ENCODE measurements at places on chromosomes 3 and 15. TPM values are rescaled to one million over a fixed set of nuclear protein-coding genes. Genes with fewer than 3 reads are reported as not detected.

The GLDN gene
- total RNA-seq = 1.7 TPM

The CISH gene
- total RNA-seq = 1.3 TPM

The CLDN16 gene
- 0.19 TPM for total RNA-seq

The SLC9C1 gene
- not detected for total RNA-seq

The C3orf22 gene
- total RNA-seq = not detected

GRCh38 chr3:94784274-94784673, 721.4 kb downstream of the NSUN3 start:
- ATAC-seq = no peak

DNA sequence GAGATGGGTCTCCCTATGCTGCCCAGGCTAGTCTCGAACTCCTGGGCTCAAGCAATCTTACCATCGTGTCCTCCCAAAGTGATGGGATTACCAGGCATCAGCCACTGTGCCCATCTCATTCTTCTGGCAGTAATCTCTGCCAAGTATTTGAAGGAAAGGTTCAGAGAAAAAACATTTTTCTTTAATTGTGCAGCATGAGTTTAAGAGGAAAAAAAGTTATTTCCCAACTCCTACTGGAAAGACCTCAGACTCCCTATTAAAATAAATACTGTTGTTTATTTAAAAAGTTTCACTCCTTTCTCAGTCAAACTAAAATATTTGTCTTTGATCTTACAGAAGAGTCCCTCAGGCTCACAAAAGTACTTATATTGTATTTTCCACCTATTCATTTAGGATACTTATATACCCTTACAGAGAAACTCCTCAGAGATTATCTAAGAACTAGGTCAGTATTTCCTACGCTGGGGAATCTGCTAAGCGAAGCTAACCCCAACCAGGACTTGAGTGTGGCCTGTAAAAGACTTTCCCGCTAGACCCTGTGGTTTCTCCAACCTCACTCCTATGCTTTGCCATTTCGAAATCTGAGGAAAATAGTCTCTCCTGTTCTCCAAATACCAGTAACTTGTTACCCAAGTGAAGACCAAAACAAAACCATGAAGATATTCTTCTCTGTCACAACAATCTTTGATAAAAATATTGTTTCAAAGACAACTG, 28.7 kb downstream of the WWTR1 start:
- no peak for ATAC-seq

DNA sequence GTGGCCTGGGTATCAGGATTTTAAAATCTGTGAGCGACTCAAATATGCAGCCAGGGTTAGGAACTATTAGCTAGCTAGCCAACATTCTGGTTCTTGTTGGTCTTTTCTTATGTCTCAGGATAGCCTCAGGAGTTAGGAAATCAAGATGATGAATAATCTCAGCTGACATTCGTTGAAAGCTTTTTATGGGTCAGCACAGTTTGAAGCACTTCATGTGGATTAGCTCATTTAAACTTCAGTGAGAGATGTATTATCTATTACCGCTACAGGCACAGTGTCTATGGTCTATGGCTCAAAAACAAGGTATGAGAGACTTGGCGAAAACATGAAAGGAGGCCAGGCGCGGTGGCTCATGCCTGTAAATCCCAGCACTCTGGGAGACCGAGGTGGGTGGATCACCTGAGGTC, 187.5 kb upstream of the THRB start:
- no peak for ATAC-seq

DNA sequence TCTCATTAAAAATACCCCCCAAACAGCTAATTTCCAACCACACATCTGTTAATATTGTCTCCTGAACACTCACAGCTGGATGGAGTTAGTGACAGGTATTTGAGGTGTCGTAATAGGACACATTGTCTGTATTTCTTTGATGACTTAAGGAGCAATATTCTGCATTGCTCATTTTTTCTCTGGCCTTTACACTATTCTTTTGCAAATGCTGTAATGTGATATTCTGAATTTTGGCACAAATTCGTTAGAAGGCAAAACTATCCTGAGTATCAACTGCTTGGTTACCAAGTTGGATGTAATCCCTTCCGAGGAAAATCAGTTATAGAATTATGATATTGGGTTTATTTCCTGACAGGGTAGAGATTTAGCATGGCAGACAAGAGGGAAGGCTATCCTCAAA, 1030.2 kb downstream of the MCTP2 start:
- ATAC-seq = no peak

DNA sequence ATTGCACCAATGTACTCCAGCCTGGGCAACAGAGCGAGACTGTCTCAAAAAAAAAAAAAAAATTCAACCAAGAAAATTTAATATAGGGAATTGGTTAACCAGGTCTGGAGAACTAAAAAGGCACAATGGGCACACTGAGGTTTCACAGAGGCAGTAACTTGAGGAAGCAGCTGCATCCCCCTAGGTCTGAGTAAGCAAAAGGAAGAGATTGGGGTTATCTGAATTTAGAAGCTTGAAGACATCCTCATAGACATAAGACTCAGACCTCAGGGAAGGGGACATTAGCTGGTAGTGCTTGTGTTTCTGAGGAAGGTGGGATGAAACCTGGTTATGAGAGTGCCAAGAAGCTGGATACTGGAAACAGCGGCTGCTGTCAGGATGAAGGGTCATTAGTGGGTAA, 50.1 kb upstream of the LEKR1 start:
- ATAC-seq = no peak

GRCh38 chr15:101198031-101198575, 53.7 kb downstream of the CHSY1 start:
- ATAC-seq = no peak

DNA sequence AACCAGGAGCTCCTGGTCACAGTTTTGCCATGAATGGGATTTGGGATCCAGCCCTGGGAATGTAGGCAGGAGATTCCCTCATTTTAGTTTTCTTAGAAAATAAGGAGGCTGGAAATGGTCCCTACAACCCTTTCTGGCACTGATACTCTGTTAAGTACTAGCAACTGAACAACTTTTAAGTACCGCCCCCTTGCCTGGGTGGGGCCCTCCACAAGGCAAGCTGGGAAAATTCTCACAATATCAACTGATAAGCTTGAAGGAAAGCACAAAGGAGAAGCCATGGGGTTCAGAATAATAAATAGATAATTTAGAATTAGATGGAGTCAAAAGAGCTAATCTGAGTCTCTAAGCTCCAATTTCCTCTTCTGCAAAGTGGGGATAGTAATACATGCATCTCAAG, 4.2 kb upstream of the DGKG start:
- ATAC-seq = no peak

DNA sequence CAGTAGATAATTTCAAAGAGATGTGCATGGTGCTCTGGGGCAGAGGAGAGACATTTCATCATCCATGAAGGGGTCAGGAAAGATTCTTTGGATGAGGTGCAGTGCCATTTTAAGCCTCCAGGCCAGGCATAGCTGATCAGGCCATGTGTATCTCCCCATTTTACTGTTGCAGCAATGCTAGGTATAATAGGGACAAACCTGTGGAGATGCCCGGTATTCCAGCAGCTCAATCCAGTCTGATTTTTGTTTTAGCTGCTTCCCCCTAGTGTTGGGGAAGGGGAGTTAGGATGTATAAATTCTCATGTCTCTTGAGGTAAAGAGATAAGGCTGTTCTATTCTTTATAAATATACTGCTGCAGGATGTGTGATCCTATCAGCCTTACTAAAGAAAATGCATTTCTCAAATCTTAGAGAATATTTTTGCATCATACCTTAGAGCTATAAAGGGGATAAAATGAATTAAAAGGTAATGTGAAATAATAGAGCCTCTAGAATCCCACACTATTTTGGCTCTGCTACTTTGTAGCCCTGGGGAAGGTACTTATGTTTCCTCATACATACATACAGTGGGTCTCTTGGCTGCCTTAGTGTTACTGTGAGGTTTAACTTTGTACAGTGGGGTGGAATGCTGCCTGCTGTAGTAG, 5.2 kb downstream of the CDV3 start:
- peak; percentile 11 for ATAC-seq
